ENCODE measurements at places on chromosomes 5 and 9.

DNA sequence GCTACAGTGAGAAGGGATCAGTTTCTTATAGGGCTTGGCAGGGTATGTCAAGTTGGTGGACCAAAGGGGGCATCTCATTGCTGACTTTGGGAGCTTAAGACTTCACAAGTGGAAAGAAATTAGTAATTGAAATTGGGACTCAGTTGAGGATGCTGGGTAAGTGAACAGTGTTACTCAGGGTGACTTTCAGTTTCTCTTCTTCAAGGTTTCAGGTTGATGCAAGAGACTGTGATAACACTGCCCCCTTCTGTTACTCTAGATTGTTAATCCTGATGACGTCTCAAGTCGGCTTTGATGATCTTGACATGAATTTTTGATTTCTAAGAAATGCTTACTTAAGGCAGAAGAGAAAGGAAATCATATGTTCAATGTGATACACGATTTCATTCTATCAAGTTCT, 21.3 kb downstream of the KCTD16 start:
- DNase-seq: peak; percentile 13

- no peak for DNase-seq
Observed at GRCh38 chr5:110195288-110195687, 505.6 kb downstream of the MAN2A1 start.

DNA sequence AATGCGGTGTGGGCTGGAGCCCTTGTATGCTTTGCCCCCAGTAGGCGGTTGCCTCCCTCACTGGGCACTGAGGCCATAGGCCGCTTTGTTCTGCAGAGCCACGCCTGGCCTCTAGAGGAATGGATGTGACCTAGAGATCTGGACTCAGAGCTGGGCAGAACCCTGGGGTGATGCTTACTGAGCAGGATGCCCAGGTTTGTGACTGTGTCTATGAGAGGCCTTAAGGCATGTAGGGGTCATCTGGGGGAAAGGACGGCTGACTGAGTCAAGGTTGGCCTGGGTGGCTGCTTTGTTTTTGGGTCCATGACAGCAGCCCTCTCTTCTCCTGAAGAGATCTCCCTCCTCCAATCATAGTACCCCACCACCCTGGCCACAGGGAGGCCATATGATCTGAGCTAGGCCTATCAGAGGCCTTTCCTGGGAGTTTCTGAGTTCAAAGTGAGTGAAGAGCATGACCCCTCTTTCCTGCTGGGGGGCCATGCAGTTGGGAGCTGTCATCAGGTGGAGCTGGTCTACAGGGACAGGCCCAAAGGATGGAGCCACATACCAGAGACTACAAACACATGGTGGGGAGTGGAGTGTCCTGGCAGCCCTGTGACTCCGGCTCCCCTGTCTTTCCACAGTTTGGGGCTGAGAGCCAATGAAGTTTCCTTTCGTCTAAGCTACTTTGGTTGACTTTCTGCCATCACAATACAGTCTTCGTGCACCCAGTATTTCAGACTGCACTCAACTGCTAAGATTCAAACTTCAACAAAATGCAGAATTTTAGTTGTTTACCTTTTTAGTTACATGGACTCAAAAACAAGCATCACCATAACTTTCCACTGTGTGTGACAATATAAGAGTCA, 165.4 kb downstream of the AUH start:
- no peak for DNase-seq

DNA sequence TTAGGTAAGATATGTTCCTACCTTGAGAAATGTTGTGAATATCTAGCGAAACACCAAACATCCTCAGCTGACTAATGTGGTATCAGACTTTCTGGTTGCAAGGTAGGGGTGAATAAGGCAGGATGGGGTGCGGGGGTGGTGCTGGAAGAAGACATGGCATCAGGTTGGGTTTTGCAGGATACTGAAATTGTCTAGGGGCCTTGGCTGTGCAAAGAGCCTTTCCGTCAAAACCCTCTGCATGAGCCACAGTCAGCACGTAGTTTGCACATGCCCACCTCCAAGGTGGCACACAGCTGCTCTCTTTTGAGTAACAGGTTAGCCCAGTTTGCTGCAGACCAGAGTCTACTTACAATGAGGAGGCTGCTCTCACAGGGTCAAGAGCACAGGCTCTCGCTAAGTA, 42.0 kb downstream of the SFXN1 start:
- peak; percentile 66 for DNase-seq

DNA sequence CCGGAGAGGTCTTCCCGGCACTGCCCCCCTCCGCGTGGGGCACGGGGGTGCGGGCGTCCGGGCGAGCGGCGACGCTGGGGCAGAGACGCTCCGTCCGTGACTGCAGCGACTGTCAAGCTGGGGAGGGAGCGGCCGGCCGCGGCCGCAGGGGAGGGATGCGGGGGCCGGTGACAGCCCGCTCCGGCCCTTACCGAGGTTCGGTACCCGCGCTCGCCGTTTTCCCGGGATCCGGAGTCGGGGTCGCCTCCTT, 400 bp downstream of the KDM4C start:
- DNase-seq: no peak

DNA sequence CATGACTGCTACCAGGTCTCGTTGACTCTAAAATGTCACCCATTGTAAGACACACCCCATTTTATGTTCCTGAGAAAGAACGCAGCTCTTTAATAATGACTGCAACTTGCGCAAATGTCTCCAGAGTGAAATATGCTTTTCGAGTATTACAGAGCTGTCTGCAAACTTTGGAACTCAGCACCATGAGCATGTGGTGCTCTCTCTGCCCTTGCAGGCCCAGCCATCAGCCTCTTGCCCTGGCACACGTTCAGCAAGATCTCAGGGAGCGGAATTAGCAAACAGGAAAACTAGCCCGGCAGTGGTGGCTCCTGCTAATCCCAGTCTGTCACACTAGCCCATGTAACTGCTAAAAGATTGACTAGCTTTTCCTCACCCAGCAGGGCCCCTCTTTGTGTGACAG, 114.5 kb upstream of the SLC1A3 start:
- DNase-seq: no peak

- no peak for DNase-seq
Observed at GRCh38 chr5:84870369-84870768, 485.7 kb upstream of the EDIL3 start.

DNA sequence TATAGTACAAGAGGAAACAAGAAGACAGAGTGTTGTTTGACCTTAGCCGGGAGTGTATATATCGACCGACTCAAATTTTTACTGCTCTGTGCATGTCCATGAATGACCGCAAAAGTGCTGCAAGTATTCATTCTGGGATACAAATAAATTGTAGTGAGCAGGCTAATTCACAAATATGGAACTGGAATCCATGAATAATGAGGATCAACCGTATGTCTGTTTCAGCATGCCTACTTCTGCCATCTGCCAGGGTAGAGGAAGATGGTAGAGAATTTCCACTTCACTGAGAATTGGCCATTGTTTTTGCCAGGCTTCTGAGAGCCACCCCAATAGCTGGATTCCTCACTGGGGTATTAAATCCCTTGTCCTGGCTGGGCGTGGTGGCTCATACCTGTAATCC, 8.5 kb upstream of the RALGPS1 start:
- no peak for DNase-seq

- no peak for DNase-seq
Observed at GRCh38 chr5:64807520-64807919, 38.8 kb downstream of the CWC27 start.

DNA sequence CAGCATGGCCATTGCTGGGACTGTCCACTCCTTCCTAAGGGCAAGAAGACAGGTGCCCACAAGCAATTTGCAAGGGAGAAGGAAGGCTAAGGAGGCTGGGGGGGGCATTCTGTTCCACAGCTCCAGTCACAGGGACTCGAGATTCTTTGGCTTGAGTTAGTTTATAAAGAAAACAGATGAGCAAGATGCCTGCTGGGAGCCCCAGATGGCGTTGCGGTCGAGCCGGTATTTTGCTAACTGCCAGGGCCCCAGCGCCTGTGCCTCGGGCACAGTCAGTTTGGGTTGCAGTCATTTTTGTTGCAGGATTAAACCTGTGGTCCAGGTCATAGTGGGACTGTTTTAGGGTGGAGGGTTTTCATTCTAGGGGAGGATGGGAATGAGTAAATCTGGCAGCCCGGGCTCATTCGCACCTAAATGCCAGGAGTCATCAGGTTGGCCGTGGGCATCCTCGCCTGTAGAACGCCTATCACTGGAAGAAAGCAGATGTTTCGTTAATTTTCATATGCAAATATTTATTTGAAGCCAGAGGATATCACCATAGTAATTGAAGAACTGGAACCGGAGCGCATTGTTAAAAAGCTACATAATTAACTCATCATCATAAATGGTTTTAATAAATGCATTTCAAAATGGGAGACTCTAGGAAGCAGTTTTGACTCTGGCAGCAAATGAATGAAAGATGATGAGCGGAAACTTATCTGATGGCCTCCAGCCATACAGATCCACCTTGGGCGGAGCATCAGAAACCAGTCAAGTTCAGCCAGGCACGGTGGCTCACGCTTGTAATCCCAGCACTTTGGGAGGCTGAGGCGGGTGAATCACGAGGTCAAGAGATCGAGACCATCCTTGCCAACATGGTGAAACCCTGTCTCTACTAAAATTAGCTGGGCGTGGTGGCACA, 87.1 kb upstream of the FCN2 start:
- no peak for DNase-seq

- DNase-seq: no peak
Observed at GRCh38 chr5:179777456-179777855, 16.3 kb upstream of the LTC4S start.

DNA sequence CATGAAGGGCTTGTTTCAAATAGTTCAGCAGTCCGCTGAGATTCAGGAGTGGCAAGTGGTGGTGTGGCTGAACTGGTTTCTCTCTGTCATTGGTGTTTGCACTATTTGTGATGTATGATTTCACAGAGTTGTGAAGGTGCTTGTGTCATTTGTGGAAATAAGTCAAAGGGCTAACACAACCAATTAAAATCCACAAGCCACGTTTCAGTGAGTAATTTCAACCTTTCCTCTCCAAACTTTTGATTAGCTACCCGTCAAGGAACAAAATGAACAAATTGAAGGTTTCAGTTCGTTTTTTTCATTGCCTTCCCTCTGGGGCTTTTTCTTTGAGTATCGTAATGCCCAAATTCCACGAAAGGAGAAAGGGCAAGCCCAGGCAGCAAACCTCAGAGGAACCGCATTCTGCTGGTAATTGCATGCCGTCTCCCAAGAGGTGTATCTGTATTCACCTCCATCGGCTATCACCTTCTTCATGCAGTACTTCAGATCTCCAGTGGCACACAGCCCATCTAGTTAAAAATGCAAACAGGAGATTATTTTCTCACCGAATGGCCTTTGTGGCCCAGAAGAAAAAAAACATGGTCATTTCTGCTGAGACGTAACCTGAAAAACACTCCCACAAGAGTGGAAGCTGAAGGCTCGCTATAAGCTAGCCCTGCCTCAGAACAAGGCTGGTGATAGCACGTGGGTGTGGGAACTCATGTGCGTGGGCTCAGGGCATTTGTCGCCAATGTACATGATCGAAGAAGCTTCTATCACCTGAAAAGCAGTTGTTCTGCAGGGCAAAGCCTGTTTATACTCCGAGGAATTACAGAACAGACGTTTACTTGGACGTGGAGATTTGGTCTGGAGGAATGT, 197.1 kb downstream of the NR3C1 start:
- no peak for DNase-seq

GRCh38 chr5:146015001-146015400, 78.6 kb downstream of the SH3RF2 start:
- no peak for DNase-seq

Measured in stimulated activated CD4-positive, alpha-beta T cell treated with anti-CD3 and anti-CD28 coated beads, TNF-alpha, amount 100 ng/mL, for 24 hours (primary cell).